ENCODE measurements at places on chromosomes 1 and 21.

GRCh38 chr1:207935166-207935583 lies 24.2 kb upstream of the CD34 start:
- peak; percentile 87 for DNase-seq

- DNase-seq, result peak; percentile 61
Observed at GRCh38 chr1:159071970-159072582, 4.5 kb downstream of the AIM2 start.

DNA sequence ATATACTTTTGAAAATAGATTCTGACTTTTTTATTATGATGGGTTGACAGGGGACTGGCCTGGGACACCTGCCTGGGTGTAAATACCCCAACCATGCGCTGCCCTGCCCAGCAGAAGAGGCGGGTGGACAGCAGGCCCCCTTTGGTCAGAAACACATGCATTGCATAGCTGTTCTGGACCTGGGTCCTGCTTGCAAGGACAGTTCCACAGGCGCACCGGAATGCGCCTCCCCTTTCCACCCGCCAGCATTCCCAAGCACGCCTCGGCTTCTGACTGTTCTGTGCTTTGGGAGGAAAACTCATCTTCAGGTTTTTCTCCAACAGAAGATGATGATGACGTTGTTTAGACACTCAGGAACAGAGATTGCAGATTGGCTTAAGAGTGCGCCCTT lies 428 bp upstream of the ZNF678 start:
- DNase-seq, result no peak

- no peak for DNase-seq
Observed at GRCh38 chr1:2462819-2463218, 13.3 kb upstream of the PLCH2 start.

DNA sequence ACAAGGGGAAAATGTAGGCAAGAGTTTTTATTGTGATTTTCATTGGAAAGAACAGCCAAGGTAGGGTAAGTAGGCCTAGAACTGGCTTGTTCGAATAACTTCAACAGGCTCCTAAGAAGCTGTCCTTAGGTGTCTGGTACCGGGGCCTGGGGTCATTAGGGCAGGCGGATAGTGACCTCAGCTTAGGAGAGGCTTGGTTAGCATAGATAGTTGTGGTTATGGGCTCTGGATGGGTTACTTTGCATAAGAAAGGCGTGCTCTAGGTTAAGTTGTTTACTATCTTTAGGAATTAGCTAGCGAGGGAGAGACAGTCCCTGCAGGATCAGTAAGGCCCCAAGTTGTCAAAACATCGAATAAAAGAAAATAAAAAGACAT lies 20.7 kb upstream of the HPCAL4 start:
- no peak for DNase-seq

- peak; percentile 72 for DNase-seq
Observed at GRCh38 chr1:244302876-244303609, 148.7 kb downstream of the ADSS2 start.

- peak; percentile 98 for DNase-seq
Observed at GRCh38 chr1:151994956-151995355, 1.3 kb upstream of the S100A10 start.

GRCh38 chr1:39044762-39045161 lies 18.6 kb downstream of the NDUFS5 start:
- DNase-seq, result no peak

DNA sequence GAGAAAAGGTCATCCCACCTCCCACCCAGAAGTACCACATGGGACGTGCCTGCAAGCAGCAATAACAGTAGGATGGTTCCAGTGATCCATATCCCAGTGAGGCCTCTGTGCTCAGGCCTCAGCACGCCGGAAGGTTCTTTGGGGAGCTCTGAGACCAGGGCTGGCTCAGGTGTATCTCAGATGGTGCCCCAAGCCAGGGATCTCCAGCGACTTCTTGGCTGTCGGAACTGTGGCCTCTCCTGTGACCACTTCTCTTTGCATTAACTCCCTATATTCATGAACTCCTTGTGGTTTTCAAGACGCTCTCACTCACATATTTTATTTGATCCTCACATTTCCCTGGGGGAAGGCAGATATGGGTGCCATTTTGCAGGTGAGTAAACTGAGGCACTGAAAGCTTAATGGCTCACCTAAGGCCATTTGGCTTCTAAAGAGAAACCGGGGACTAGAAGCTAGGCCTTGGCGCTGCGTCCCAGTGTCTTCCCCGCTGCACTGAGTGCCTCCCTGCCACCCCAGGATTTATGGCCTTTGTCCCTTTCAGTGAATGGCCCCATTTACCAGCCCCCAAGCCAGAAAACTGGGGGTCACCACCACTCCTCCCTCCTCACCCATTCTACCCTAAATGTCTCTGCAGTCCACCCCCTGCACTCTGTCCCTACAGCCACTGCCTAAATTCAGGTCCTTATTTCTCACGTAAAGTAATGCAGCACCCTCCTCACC lies 101.9 kb downstream of the CCDC185 start:
- DNase-seq, result no peak

DNA sequence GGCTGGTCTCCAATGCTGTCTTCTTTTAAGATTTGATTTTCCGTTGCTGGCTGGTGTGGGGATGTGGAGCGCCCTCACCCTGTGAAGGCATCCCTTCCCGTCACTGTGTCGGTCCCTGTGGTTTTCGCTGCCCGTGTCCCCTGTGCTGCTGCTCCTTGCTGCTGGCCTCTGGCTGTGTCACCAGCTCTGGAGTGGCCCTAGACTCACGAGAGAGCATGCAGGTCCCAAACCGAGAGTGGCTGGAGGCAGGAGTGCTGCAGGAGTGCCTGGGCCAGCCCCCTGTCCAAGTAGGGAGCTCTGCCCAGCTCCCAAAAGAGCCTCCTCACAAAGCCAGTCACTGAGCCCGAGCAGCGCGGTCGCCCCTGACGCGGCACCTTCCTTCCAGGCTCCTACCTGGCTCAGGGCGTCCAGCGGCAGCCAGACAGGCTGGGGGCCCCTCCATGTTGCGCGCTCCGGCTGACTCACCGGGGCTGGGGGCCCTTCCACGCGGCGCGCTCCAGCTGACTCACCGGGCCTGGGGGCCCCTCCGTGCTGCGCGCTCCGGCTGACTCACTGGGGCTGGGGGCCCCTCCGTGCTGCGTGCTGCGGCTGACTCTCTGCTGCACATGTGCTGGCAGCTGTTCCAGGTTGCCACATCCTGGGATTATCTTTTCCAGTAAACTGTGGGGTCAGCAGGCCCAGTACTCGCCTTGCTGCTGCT lies 106.7 kb upstream of the COL6A1 start:
- no peak for DNase-seq

DNA sequence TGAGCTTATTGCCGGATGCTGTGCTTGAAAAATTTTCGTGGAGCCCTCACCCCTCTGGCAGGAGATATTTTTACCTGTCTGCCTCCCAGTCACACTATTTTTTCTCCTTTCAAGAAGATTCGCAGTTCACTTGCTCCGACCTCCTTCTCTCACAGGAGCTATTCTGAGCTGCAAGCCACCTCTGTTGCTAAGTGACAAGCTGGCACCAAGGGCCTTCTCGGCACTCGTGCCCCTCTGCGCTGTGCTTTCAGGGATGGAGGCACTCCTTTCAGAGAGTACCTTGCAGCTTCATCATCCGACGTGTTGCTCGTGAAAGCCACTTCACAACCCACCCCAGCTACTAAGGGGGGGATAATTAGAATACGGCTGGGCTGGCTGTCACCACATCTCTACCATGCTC lies 11.6 kb downstream of the SLC6A17 start:
- DNase-seq, result no peak

GRCh38 chr1:29196863-29197589 lies 15.3 kb upstream of the SRSF4 start:
- DNase-seq, result no peak

GRCh38 chr1:230359992-230360668 lies 66.0 kb downstream of the PGBD5 start:
- no peak for DNase-seq

DNA sequence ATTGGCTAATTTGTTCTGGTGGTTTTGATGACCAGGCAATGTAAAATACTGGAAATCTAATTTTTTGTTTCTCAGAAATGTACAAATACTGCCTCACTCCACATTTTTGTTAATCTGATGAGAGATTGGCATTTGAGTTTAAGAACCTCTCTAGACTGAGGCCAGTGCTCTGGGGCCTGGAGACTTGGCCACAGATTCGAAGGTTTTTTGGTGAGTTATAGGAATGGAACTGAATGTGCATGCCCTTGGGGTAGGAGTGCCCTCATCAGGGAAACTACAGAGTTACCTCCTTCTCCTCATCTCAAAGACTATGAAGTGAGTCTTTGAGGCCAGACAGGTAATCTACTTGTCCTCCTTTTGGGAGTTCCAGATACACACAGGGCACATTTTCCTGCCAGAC lies 347.9 kb downstream of the LTN1 start:
- DNase-seq, result no peak

- no peak for DNase-seq
Observed at GRCh38 chr1:206708882-206709281, 24.2 kb downstream of the MAPKAPK2 start.

GRCh38 chr1:158611916-158612315 lies 6.8 kb downstream of the OR10Z1 start:
- no peak for DNase-seq

- DNase-seq, result no peak
Observed at GRCh38 chr1:91338501-91338900, 66.1 kb downstream of the HFM1 start.

GRCh38 chr1:111190931-111191451 lies 9.5 kb downstream of the DENND2D start:
- DNase-seq, result no peak

- DNase-seq, result no peak
Observed at GRCh38 chr1:205938682-205939081, 4.6 kb downstream of the SLC26A9 start.

DNA sequence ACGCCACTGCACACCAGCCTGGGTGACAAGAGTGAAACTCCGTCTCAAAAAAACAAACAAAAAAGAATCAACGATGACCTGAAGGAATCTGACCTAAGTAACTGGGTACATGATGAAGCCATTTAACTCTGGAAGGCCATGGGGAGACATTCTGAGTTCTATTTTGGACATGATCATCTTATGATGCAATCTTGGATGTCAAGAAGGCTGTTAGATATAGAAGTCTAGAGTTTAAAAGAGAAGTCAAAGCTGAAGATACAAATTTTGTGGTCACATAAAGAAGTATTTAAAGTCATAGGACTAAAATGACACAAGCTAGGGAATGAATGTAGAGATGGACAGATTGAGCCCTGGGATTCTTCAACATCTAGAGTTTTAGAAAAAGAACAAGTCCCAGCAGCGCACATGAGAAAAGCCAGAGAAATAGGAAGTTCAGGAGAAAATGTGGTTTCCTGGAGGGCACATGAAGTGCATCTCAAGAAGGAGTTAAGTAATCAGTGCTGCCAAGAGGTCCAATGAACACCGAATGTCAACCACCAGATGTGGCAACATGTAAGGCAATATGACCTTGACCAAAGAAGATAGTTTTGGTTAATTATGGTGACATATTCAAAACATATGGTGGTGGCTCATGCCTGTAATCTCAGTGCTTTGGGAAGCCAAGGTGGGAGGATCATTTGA lies 26.8 kb downstream of the ELK4 start:
- no peak for DNase-seq

All from ACHN (cell line).